ENCODE measurements at places on chromosomes 3 and 15.

DNA sequence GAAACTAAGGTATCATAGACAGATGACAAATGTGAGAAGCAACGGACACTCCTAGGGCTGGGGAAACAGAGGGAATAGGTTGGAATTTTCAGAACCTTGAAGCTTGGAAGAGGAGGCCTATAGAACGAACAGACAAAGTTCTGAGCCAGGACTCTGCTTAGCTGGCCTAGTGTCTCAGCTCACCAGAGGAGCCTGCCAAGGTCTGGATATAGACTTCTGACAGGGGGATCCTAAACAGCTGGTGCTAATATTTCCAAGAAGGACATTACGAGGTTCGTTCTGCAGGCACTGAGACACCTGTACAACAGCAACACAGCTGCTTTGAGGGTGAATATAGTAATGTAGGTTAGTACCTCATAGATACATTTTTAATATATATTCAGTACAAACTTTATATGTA, 266.3 kb downstream of the CHL1 start:
- DNase-seq = no peak

- no peak for DNase-seq
These were observed at the start of gene MGLL for GRCh38 chr3:127822041-127822681. MGLL (minus strand) TSS chr3:127822515; CDS start chr3:127822318, 197 bp downstream.

DNA sequence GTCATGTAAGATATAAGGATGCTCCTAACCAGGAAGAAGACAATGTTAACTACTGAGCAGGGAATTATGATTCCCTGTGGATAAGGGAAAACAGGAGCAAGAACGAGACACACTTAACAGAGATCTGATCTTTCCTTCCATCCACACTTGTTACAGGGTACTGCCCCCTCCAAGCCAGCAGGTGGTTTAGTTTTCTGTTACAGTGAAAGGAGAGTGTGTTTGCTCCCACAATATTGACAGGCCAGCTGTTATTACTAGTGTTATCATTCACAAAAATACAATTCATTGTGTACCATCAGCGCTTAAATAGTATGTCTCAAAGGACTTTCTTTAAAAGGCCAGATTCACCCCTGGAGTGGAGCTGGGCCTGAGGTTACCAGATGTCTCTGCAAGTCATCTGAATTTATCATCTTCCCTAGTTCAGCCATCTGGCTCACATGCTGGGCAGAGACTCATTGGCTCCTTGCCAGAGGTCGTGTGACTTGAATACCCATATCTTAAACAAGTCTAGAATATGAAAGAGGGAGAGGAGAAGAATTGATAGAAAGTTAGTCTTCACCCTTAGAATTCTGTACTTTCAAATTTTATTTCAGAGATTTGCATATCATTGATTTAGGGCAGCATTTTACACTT, 16.8 kb upstream of the FMN1 start:
- DNase-seq = no peak

DNA sequence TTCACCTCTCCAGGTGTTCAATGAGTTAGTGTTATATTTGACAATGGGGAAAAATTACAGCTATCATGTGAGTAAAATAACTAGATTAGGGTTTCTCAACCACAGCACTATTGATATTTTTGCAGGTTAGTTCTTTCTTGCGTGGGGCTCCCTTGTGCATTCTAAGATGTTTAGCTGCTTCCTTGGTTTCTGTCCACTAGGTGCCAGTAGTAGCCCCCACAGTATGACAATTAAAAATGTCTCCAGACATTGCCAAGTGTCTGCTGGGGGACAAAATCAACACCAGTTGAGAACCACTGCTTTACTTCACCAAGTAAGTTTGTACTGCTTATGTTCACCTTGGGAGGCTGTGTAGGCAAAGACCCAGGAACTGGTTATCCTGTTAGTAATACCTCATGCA, 618.7 kb downstream of the EDEM1 start:
- DNase-seq = no peak

- DNase-seq = no peak
These were observed 14.3 kb upstream of the MOBP start for GRCh38 chr3:39453134-39453533.

DNA sequence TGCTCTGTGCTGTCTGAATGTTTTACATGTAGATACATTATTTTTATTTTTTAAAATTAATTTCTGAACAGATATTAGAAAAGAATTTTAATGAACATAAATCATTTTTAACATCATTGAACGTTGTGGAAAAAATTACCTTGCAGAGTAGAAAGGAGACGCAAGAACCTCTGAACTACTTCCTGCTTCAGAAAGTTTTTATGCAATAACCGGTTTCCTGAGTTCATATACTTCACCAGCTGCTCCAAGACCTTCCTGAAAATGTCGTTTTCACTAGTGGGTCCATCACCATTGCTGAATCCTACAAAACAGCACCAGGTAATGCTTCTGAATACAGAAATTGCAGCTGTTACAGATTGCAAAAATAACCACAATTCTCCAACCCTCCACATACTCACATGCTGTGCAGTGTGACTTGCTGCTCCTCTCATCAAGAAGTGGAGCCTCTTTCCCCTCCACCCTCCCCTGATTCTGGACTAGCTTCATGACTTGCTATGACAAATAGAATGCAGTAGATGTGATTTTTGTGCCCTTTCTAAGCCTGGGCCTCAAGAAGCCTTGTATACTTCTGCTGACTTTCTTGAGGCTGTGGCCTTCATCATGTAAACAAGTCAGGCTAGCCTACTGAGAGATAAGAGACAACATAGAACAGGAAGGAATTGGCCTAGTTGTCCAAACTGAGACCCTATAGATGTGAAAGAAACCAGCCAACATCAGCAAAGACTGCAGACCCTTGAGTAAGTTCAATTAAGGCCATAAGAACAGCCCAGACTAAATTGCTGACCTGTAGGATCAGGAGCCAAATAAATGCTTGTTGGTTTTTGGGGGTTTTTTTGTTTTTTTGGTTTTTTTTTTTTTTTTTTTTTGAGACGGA, 80.4 kb downstream of the TRANK1 start:
- no peak for DNase-seq

DNA sequence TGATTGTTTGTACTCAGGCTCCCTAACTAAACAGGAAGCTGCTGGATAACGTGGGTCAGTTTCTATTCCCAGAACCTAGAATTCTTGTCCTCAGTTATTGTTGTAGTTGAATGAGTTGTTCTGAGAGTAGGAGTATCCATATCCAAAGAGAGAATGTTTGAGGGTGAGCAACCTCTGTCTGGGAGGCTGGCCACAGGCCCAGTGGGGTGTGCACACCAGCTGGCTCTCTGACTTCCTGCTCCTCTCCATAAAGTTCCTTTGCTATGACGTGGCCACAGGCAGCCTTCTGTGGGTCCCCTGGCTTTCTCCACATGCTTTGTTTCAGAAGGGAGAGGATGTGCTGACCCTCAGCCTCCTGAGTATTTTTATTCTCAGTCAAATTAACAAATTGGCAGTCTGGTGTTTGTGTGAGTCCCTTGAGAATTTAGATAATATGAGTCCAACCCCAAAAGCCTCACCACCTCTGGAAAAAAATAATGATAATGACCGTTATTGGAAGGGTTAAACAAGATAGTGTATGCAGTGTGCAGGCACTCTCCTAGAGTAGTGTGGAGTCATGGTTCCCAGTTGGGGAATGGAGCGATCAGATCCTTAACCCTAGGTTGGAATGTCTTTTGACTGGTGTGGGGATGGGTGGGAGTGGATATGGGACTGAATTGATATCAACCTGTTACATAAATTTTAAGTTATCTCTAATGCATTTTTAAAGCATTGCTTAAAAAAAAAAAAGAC, 47.6 kb upstream of the MED12L start:
- no peak for DNase-seq

DNA sequence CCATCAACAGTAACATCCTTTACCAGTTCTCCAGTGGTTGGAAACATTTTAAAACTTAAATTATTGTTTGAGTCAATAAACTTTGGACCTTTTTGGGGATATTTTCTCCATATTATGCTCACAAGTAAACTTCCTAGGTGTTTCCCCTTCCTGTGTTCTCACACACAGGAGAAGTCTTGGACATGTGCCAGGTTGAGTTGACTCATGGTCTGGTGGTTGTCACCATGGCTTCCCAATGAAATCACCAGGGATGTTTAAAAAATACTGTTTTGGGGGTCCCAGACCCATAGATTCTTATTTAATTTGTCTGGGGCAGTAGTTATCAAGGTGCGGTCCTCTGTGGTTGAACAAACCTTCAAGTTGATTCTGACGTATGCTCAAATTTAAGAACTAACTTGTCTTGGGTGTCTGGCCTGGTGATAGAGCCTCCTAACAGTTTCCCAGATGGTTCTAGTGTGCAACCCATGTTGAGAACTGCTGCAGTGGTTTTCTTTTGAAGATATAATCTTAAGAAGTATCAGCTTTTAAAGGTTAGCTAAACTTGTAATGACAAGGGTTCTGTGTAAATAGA, 291.8 kb downstream of the EDEM1 start:
- DNase-seq = no peak

DNA sequence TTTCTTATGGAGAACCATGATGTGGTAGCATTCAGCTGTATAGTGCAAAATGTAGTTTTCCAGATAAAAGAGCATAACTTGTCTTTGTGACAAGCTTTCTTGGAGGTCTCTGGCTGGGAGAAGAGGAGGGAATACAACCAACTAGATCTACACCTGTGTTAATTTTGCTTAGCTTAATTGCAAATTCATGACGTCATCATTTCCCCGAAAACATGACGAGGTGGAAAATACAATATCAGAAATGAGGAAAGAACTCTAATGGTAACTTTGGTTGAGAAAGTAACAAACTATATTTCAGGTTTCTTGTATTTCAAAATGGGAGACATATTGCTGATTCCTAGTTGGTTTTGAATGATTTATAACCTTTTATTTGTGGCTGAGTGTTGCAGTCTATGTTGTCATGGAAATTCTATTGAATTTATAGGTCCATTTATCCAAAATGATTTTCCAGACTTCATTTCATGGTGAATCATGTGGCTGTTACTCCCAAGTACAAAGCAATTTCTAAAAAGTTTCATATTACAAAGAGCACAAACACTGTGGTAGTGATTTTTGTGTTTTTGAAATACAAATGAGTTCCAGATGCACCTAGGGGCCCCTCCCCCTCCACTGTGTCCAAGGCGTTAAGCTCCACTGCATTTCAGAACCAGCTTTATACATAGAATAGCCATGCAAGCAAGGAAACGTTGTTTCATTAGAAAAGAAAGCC, 307.2 kb downstream of the FEZF2 start:
- no peak for DNase-seq
